Coronary artery (tissue), 2 donors: ENCODE measurements at places on chromosomes 13 and 19.

GRCh38 chr19:42048992-42049391, 21.0 kb downstream of the GRIK5 start:
- DNase-seq = no peak

DNA sequence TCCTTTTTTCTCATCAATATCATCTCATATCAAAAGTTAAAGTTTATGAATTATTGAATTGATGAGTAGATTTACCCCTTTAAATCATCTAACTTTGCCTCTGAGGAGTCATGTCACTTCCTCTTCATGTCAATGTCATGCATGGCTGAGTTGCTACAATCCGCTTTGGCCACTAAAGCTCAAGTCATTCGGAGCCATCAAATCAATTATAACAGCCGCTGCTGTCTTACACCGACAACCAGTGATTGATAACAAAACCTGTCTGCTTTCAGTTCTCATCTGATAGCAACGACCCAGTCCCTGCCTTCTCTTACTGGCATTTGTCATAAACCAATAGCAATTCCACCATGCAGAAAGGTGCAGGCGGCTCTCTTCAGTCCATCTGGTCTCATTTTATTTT, 429.3 kb downstream of the DIAPH3 start:
- DNase-seq = no peak

- no peak for DNase-seq
Observed at GRCh38 chr13:105059786-105060185, 1475.7 kb downstream of the EFNB2 start.

DNA sequence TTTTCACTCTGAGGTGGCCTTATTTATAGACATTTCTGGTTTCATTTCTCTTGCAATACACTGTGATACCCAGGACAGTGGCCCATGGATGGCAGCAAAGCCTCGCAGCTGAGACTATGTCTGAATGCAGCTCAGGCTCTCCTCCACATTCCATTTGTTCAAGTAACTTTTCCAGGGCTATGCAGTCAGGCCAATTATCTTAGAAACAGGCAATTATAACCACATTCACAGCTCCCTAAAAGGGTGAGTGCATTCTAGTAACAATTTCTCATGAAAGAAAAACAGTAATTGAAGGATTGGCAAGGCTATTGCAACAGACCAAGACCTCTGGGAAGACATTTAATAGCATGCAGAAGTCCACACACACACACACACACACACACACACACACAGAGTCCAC, 264.0 kb downstream of the TBC1D4 start:
- DNase-seq = no peak

DNA sequence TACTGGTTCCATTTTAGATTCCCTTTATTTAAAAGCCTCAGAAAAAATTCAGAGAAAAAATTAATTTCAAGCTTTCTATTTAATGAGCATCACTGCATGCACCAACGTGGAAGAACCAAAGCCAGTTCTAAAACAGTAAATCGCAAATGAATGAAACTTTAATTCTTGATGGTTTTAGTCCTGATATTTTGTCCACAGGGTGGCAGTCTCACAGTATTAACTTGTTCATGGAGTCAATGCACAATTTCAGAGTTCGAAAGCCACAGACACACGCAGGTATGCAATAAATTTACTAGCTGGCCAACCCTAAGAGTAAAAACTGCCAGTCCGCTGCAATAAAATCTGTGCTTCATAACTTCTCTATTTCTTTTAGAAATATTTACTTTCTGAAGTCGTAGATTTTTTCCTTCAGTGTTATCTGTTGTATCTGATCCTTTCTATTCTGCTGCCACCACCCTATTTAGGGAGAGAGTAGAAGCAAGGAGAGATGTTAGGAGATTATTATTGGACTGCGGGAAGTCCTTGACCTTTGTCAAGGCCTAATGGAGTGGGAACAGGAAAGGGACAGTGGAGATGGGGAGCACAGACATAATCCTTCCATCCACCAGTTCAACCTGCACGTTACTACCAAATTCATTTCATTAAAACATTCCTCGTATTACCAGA, 7.0 kb upstream of the WBP4 start:
- DNase-seq = no peak

GRCh38 chr19:16381756-16382401, 57.3 kb downstream of the KLF2 start:
- DNase-seq = peak; percentile 99

GRCh38 chr13:78712831-78713230, 53.9 kb upstream of the OBI1 start:
- no peak for DNase-seq

GRCh38 chr13:50993934-50994333, 84.3 kb downstream of the RNASEH2B start:
- no peak for DNase-seq

DNA sequence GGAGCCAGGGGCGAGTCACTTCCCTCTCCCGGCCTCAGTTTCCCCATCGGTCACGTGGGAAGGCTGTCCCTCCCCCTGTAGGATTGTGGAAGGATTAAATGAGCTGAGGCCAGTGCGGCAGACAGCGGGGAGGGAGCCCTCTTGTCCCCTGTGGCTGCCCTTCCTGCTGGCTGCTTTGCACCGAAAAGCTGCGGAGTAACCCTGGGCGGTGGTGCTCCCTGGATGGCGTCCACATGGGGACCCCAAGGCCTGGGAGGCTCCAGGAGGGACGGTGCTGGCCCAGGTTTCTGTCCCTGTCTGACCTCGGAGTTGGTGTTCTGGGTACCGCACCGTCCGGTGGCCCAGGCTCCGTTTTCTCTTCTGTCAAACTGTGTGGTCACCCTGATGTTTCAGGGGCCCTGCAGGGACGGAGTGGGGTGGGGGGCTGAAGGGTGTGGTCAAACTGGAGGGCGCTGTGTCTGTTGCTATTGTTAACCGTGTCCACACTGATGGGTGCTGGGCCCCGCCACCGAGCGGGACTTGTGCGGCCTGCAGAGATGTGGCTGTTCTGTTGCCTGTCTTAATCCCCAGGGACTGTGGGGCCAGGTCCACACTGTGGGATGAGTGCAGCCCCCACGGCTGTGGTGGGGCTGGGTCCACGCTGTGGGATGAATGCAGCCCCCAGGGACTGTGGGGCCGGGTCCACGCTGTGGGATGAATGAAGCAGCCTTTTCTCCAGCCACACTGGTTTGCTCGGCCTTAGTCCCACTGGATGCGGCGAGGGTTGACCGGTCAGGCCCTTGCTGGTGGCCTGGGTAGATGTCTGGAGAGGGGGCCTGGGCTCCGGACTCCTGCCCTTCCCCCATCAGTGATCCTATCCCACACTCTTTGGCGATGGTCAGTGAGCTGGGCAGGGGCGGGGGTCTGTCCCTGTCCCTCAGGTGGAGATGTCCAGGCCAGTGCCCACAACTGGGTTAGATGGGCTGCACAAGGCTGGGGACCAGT, 6.9 kb downstream of the GNA11 start:
- no peak for DNase-seq

GRCh38 chr13:66154976-66155375, 1075.2 kb downstream of the PCDH9 start:
- DNase-seq = no peak

DNA sequence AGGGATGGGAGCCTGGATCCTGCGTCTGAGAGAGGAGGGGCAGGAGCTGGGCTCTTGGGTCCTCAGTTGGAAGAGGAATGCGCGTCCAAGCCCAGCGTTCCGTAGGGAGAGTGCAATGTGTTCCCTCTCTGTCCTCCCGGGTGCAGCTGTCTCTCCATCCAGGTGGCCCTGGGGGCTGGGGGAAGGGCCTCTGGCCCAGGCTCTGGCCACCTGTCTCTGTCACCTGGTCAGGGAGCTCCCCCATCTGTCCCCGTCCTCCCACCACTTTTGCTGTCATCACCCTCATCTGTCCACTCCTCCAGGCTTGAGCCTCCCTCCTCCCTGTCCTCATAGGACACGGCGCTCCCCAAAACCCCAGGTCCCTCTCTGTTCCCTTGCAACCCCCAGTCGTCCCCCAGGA, 3.7 kb upstream of the SBK2 start:
- no peak for DNase-seq

GRCh38 chr19:40726279-40726678, 9.4 kb downstream of the ITPKC start:
- no peak for DNase-seq

DNA sequence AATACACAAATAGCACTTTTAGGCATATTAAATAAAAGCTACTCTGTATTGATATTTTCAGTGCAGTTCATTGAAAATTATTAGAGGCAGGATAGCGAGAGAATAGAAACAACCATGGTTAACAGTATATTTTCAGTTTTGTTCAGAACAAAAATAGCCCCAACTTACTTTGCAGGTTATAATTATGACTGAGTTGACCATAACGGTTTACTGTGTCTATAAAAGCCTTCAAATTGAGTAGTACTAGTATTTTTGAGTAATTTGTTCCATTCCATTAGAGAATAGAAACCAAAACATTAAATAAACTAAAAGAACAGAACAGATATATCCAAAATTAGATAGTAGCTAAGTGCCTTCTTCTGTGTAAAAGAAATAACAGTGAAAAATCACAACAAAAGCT, 1108.4 kb upstream of the PCDH20 start:
- DNase-seq = no peak
